Uterus (tissue), 4 donors: ENCODE measurements at places on chromosomes 5 and 9. TPM values are rescaled to one million over a fixed set of nuclear protein-coding genes. Genes with fewer than 3 reads are reported as not detected.

DNA sequence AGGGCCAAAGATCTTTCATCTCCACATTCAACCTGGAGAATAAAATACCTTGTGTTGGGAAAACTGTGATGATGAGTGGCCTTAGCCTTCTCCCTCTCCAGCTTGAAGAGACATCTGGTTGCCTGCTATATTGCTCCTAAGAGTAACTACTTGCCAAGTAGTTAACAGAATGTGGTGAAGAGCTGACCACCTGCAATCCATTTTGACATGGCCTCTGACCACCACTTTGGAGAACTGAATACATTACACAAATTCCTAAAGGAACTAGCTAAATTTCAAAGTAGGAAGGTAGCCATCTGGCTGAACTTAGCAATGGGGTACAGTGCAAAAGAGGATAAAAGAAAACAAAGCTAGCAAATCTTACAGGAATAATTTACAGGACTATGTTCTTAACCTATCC lies 7.2 kb downstream of the TBCA start:
- H3K4me3 ChIP-seq, result no peak overlapping the region
- H3K27me3 ChIP-seq, result no peaks in the 10 kb centered on the region
- DNase-seq, result no peak
- H3K36me3 ChIP-seq, result no peaks in the 10 kb centered on the region

- no peak overlapping the region for H3K4me3 ChIP-seq
- no peaks in the 10 kb centered on the region for H3K36me3 ChIP-seq
- no peaks in the 10 kb centered on the region for H3K27me3 ChIP-seq
- no peak overlapping the region for H3K27ac ChIP-seq
- no peaks in the 10 kb centered on the region for H3K4me1 ChIP-seq
Observed at GRCh38 chr9:74775396-74775795, 112.3 kb downstream of the TRPM6 start.

DNA sequence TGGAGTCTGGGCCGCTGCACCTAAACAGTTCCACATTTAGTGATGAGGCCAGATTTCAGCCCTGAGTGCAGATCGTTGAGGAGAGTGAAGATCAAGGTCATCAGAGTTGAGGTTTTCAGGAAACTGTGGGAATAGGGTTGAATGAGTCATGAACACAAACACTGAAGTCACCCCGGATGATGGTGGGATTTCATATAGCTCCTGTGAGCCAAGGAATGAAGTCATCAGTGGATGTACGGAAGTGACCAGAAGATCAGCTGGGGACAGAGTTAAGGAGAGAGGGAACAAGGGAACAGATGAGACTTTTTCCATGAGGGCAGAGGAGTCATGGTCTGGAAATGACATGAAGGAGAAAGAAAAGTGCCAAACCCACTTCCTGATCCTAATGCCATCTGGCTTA lies 36.5 kb downstream of the PALM2AKAP2 start:
- DNase-seq, result no peak
- H3K4me3 ChIP-seq, result no peak overlapping the region
- no peaks in the 10 kb centered on the region for H3K27me3 ChIP-seq
- no peak overlapping the region for H3K27ac ChIP-seq
- peaks cover 5% of the 10 kb centered on the region for H3K4me1 ChIP-seq
- no peaks in the 10 kb centered on the region for H3K36me3 ChIP-seq

DNA sequence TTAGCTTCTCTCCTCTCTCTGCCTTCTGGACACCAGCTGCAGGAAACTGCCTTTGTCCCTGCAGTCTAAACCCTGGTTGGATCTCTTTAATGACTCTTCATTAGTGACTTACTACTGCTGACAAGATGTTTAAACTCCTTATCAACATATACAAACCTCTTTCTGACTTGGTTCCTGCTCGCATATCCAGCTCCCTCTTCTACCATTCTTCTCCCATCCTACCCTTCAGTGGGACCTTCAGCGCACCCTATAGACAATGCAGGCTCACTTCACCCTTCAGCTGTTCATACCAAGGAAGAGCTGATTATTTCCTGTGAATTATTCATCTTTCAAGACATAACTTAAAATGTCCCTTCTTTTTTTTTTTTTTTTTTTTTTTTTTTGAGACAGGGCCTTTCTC lies 436.5 kb downstream of the KIAA0825 start:
- no peaks in the 10 kb centered on the region for H3K4me1 ChIP-seq
- H3K27ac ChIP-seq, result no peak overlapping the region

- H3K27ac ChIP-seq, result no peak overlapping the region
- DNase-seq, result no peak
- no peak overlapping the region for H3K4me3 ChIP-seq
- H3K27me3 ChIP-seq, result no peaks in the 10 kb centered on the region
- H3K36me3 ChIP-seq, result no peaks in the 10 kb centered on the region
- no peaks in the 10 kb centered on the region for H3K4me1 ChIP-seq
Observed at GRCh38 chr9:117779760-117780159, 75.6 kb downstream of the TLR4 start.

DNA sequence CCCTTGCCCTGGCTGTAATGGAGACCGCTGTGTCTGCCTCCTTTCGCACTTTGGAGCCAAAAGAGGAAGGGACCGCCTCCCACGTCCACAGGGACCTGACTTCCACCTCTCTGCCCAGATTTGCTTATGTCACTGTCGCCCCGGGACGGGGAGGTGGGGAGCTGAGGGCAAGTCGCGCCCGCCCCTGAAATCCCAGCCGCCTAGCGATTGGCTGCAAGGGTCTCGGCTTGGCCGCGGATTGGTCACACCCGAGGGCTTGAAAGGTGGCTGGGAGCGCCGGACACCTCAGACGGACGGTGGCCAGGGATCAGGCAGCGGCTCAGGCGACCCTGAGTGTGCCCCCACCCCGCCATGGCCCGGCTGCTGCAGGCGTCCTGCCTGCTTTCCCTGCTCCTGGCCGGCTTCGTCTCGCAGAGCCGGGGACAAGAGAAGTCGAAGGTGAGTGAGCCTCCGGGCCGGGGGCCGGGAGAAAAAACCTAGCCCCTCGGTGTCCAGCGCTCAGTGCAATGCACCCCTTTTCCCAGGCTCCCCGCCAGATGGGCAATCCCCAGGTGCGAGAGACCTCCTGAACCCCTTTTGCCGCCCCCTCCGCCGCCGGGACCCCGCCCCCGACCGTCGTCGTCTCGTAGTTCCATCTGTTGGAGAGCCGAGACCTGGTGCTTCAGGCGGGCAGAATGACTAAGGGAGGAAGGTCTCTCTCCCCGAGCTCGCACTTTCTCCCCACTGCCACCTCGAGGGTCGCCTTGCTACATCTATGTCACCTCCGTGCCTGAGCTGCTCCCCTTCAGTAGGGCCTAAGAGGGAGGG lies at the start of gene GPX3:
Gene GPX3 (plus strand): TSS at position 288 of the 807 bp plus-strand sequence. CDS start 64 bp downstream, at position 352.
- DNase-seq, result peak; percentile 86
- H3K27ac ChIP-seq, result peak within 1 kb of the TSS; percentile 91
- H3K4me3 ChIP-seq, result peak within 1 kb of the TSS; percentile 80
- H3K27me3 ChIP-seq, result no peaks in the 10 kb centered on the region
- H3K4me1 ChIP-seq, result no peaks in the 10 kb centered on the region

DNA sequence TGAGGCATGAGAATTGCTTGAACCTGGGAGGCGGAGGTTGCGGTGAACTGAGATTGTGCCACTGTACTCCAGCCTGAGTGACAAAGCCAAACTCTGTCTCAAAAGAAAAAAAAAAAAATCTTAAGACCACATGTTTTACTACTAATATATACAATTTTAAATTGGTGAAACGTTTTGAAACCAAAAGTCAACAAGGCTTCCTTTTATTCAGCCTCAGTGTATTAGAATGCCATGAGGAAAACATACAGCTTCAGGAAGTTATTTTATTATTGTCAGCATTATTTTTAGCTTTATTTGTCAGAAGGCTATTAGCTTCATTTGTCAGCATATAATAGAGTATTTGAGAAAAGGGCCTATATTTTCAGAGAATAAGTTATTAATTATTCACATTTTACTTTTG lies 163.9 kb upstream of the SH3GL2 start:
- H3K36me3 ChIP-seq, result no peaks in the 10 kb centered on the region
- no peak for DNase-seq
- H3K4me1 ChIP-seq, result no peaks in the 10 kb centered on the region
- no peaks in the 10 kb centered on the region for H3K27me3 ChIP-seq

- H3K4me1 ChIP-seq, result no peaks in the 10 kb centered on the region
- no peak for DNase-seq
- no peak overlapping the region for H3K4me3 ChIP-seq
- H3K27me3 ChIP-seq, result peaks cover 7% of the 10 kb centered on the region
- no peaks in the 10 kb centered on the region for H3K36me3 ChIP-seq
Observed at GRCh38 chr9:132439153-132439552, 29.1 kb downstream of the CFAP77 start.

DNA sequence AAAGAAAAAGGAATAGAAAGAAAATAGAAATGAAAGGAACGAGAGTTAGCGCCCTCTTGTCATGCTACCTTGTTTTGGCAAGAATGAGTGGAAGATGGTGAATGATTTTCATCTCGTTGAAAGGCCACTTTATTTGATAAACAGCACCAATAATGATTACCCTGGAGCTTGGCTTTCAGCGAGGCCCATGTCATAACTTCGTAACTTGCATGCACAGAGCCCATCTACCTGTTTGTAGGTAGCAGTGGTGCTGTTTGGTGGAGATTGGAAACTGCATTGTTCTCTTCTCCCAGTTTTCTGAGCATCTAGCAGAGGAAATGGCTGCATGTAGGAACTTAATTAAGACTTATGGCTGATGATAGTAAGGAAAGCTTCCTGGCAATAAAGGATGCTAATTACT lies 59.3 kb downstream of the NPR3 start:
- no peaks in the 10 kb centered on the region for H3K27me3 ChIP-seq
- no peaks in the 10 kb centered on the region for H3K36me3 ChIP-seq
- H3K4me1 ChIP-seq, result no peaks in the 10 kb centered on the region

DNA sequence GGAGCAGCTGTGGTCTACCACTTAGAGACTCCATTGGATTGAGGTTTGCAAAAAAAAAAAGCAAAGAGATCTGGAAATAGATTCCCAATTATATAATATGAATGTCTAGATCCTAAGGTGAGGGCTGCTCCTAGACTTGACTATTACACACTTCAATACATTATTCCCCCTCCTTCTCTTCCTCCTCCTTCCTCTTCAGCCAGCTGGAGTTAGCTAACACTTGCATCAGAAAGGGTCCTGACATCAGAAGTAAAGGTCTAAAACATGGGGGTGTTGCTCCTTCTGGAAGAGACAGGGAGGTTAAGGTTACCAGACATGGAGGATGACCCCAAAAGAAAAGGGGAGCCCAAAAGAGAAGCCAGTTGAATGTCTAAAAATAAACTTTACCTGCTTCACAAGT lies 12.9 kb upstream of the NR3C1 start:
- H3K27ac ChIP-seq, result no peak overlapping the region
- H3K27me3 ChIP-seq, result no peaks in the 10 kb centered on the region
- H3K4me3 ChIP-seq, result no peak overlapping the region
- H3K4me1 ChIP-seq, result no peaks in the 10 kb centered on the region

GRCh38 chr9:91220491-91221135 lies 141.1 kb downstream of the AUH start:
- no peak overlapping the region for H3K4me3 ChIP-seq
- DNase-seq, result no peak
- no peaks in the 10 kb centered on the region for H3K27me3 ChIP-seq

Gene C5orf24
- 45.3 TPM for total RNA-seq

Gene BTNL8
- 2.9 TPM for total RNA-seq

Gene CD14
- total RNA-seq, result 0.51 TPM

Gene TMEM250
- total RNA-seq, result 29.4 TPM

Gene ABLIM3
- 2.6 TPM for total RNA-seq

Gene FGF1
- total RNA-seq, result 5.7 TPM

Gene PTGDS
- 13.5 TPM for total RNA-seq

Gene LCN2
- 0.98 TPM for total RNA-seq

Gene BARHL1
- not detected for total RNA-seq
